HL-60 (cell line): ENCODE measurements at places on chromosomes 3 and 15.

DNA sequence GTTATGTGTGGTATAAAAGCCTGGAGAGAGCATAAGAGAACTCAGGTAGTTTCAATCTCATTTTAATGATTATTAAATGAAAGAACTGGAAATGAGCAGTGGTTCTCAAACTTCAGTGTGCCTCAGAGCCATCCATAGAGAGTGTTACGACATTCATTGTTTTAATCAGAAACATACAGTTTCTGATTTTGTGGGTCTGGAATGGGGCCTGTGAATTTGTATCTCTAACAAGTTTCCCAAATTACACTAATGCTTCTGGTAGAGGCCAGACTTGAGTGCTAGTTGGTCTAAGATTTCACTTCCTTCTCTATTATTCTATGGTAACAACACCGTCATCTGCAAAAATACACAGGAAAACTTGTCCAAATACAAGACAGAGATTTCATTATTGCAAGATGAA, 292.0 kb upstream of the NECTIN3 start:
- DNase-seq = no peak

- no peak for DNase-seq
Measured at GRCh38 chr3:108182339-108182738, 39.9 kb downstream of the IFT57 start.

- DNase-seq = peak; percentile 38
Measured at GRCh38 chr3:169668957-169669741, 5.6 kb upstream of the MECOM start.

- no peak for DNase-seq
Measured at GRCh38 chr3:146159616-146160320, 1.2 kb downstream of the PLOD2 start.

DNA sequence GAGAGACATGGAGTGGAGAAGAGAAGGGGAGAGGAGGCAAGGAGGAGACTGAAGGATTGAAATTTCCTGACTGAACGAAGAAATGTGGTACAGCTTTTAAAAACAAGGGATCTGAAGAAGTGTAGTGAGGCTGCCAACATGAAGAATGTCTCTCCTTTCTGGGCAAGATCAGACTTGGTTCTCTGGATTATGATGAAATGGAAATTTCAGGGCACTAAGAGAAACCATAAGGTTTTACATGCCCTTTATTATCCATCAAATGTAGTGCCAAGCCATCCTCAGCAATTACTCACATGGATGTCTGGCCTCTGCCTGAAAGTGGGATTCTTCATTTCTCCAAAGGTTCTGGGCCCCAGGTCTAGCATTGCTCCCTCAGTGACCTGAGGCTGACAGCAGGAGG, 77.6 kb upstream of the CCDC80 start:
- no peak for DNase-seq

DNA sequence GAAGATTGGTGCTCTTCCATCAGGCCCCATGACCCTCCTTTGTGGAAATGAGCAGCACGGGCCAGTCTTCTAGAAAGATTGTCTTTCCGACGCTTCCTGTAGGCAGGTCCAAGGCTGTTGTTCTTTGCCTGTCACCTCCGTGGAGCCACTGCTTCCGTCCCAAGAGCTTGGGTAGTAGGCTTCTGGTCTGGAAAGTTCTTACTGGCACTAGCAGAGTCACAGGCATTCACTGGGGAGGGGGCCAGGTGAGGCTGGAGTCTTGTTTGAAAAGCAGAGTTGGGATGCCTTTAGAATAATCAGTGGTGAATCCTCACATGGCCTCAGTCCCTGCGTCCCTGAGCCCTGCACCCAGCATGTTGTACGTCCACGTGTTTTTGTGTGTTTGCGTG, 76.2 kb upstream of the ADPGK start:
- DNase-seq = no peak
